ENCODE measurements at places on chromosomes 7 and 10.

- no peak for DNase-seq
These were observed 372.7 kb downstream of the CALN1 start for GRCh38 chr7:72039460-72039859.

DNA sequence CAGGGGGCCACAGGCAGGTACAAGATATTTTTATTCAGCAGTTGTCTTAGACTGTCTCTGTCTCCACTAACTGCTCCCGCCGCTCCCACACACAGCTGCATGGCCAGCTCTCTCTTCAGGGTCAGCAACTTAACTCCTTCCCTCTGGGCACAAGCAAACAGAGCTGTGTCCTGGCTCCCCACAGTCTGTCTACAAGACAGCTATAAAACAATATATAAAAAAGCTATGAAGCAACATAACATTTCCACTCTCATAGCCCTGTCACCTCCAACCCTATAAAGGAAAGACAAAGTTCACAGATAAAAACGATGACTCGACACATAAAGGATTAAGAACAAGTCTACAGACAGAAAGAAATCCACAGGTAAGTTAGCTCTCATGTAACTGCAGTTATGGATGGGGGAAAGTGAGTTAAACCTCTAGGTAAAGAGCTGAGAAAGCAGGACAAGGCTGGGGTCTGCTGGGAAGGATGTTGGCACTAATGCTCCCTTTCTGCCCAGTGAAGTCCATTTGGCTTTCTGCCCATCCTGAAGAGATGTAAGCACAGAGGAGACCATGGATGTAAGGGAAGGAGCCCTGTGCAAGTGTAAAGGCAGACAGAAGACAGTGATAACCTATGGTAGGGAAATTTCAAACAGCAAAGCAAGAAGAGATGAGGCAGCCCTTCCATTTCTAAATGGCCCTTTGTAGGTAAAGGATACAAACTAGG lies 27.0 kb downstream of the RAPGEF5 start:
- no peak for DNase-seq

- no peak for DNase-seq
These were observed 35.4 kb downstream of the CTTNBP2 start for GRCh38 chr7:117837841-117838240.

DNA sequence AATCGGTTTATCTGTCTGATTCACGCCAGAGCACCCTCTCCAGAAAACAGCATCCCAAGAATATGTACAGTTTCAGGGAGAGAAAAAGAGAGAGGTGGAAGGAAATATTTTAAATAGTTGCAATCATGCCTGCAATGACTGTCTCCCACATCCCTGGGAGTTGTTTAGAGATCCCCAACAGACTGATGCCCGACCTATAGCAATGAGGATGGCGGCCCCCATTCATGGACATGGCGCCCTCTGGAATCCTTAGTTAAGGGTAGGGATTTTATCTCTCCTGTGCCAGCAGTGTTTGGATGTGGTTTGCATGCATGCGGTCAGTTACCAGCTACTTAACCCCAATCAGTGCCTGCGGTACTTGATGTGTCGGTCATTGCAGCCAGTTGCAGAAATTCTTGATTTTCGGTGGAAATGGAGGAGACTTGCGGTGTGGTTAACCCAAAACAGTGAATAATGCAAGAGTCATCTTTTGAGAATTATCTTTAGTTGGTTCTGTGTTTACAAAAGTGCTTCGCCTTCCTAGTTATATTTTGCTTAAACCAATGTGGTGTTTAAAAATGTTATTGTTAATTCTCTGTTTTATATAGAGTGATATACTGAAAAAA lies 186.0 kb upstream of the TCF7L2 start:
- DNase-seq, result no peak

DNA sequence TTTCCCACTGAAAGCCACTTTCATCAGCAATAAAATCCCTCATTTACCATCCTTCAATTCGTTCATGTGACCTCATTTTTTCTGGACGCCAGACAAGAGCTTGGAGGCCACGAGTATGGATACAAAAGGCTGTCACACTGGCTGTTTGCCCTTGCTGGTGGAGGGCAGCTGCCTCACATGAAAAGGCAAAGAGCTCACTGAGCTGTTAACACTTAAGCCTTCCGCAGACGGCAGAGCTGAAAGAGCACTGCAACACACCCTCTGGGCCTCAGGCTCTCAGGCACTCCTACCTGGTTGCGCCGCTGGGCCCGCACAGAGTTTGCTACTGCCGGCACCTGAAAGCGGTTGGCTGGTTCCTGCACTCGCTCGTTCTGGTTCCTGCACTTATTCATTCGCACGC lies 193.5 kb downstream of the CFTR start:
- no peak for DNase-seq

GRCh38 chr7:36287371-36288241 lies 102.1 kb upstream of the ANLN start:
- DNase-seq, result no peak

- DNase-seq, result no peak
These were observed 36.4 kb downstream of the FAM204A start for GRCh38 chr10:118305730-118306129.

DNA sequence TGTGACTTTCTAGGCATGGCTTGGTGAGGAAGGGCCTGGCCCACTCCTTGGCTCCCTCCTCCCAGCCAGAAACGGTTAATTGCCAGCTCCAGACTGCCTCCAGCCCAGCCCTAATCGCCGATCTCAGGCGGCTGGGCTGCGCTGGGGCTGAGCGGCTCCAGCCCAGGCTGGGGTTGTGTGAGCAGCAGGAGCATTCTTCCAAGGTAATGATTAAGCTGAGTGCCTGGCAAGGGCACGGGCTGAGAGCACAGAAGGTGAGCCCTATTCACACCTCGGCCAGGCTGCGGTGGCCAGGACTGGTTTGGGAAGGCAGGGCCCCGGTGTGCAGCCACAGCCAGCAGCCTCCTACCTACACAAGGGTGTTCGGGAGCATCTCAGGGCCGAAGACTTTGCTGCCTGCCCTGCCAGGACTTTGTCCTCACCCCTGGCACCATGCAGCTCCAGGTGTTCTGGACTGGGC lies at the start of gene TMEM72:
TMEM72 (plus strand) TSS at position 257 of the 460 bp plus-strand sequence; CDS start at position 433, 176 bp downstream.
- DNase-seq, result no peak

- DNase-seq, result no peak
These were observed 71.1 kb upstream of the KAT6B start for GRCh38 chr10:74755273-74755672.

- DNase-seq, result no peak
These were observed 1031.7 kb downstream of the LRMDA start for GRCh38 chr10:76463111-76463510.

DNA sequence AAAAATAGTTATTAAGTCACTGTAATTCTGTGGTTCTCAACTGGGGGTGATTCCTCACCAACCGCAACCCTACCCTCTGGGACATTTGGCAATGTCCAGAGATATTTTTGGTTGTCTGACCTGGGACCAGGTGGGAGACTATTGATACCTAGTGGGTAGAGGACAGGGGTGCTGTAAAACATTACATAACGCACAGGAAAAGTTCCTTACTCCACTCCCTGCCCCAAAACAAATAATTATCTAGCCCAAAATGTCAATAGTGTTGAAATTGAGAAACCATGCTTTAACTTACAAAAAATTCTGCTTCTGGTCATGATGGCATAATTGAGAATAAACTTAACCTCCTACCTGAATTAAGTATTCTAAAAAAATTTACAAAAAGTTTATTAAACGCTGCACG lies 177.7 kb upstream of the FEZF1 start:
- DNase-seq, result no peak

DNA sequence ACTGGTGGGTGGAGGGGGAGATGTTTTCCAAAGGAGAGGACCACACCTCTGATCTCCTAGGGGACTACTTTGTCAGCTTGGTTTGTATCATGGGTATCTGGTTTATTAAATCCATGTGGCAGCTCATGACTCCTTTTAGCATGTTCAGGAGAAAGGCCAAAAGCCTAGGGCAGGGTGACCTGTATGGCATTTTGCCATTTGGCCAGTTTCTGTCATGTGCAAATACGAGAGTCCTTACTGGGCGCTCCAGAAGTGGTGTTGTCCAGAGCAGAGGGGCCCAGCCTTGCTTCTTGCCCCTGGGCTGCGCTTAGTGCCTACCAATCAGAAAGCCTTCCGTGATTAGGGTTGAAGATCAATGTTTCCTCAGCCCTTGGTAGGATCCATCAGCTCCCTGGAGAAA lies 31.0 kb downstream of the ADRA2A start:
- no peak for DNase-seq

GRCh38 chr10:90205340-90205739 lies 503.9 kb downstream of the KIF20B start:
- DNase-seq, result no peak

- DNase-seq, result no peak
These were observed 39.7 kb downstream of the KDM7A start for GRCh38 chr7:140137078-140137477.

GRCh38 chr10:102438374-102438773 lies 6.0 kb upstream of the CUEDC2 start:
- no peak for DNase-seq

DNA sequence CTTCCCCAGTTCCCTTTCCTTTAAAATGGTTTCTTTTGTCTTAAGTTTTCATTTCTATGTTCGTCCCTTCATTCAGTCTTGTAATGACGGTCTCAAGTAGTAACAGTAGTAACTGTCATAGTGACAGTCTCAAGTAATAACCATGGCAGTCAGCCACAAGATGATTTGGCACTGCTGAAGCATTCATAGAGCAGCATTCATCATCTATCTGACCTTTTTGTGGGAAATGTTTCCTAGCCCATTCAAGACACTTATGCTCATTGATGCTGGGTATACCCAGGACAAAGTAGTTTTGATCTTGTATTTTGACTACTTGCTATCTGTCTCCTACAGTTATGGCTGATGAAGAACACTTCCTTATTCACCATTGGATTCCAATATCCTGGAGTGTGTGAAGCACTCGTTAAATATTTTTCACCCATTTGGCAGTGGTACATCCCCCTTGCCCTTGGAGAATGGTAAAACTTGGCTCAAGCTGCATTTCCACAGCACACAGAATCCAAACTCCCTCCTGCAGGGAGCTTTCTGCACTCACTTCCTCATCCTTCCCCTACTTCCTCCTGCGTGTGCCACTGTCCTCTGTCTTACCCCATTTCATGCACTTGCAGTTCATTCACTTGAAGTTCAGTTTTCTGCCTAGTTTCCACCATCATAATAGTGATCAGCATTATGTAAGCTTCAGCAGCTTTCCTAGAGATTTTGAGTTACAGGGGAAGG lies 19.0 kb downstream of the GIMAP4 start:
- DNase-seq, result no peak

DNA sequence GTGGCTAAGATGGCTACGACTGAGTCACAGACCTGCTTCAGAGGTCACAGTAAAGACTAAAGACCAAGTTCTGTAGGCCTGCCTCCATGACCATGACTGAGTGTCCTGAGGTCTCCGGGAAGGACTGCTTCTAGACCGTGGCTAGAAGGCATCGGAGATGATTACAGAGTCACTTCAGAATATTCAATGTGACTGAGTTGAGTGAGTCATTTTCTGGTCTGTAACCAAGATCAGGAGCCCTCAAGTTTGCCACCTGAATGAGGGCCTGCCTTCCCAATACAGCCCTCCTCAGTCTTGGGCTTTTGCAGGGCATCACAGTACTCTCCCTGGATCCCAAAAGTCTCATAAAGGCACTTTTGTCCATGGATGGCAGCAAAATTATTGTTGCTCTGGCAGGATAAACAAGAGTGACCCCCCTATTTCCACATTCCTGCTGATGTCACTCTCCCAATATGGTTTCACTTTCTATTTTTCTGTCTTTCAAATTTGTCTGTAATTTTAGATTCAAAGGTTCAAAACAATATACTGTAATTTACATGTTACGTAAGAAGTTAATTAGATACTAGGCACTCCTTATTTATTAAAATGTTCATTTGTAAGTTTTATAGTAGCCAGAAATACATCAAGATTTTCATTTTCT lies 47.7 kb upstream of the ZNF92 start:
- DNase-seq, result no peak

- DNase-seq, result no peak
These were observed 94.1 kb downstream of the PFKFB3 start for GRCh38 chr10:6296828-6297251.

DNA sequence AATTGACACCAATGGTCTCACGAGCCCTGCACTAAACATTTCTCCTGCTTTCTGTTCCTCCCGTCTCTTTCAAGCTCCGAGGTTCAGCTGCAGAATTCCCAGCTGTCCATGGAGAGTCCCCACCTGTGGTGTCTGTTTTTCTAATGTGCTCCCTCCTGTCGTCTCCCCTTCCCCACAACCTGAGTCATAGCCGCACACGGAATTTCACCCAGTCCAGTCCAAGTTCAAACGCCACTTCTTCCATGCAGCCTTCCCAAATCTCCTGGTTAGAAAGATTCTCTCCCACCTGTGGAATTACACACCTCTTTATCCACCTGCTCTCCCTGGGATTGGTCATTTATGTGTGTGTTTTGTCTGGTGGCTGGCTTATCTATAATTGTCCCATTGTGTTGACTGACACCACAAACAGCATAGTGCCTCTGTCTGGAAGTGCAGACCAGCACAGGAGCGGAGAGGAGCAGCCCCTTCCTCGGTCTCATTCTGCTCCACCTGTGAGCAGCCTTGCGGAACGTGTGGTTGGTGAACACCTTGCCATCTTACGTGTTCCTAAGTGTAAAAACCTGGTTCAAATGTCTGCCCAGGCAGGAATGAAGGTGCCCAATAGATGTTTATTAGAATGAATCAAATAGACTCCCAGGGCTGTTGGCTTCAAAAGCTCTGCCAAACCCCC lies 3.3 kb upstream of the DIP2C start:
- DNase-seq, result no peak

GRCh38 chr7:53437336-53437735 lies 401.9 kb downstream of the POM121L12 start:
- DNase-seq, result no peak

GRCh38 chr7:142739923-142740492 lies 9.3 kb upstream of the PRSS1 start:
- no peak for DNase-seq

GRCh38 chr7:140568021-140568813 lies 72.4 kb downstream of the DENND2A start:
- DNase-seq, result no peak

DNA sequence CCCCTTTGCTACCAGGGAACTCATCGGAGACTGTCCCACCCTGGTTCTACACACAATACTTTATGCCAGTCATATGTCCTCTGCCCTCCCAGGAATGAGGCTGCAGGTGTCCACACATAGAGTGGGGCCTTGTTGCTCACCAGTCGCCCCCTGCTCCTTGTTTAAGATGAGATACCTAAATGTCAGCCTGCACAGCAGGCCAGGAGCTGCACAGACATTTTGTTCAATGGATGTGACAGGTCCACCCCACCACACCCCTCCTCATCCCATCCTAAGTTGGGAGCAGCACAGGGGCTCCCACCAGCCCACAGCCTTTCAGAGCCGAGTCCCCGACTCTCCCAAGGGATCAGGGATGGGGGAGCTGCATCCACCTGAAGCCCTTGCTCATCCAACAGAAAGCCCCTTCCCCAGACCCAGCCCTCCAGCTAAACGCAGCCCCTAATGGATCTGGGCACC lies 6.2 kb upstream of the GRID1 start:
- DNase-seq, result no peak

GRCh38 chr7:47506382-47507339 lies 75.2 kb downstream of the TNS3 start:
- no peak for DNase-seq

DNA sequence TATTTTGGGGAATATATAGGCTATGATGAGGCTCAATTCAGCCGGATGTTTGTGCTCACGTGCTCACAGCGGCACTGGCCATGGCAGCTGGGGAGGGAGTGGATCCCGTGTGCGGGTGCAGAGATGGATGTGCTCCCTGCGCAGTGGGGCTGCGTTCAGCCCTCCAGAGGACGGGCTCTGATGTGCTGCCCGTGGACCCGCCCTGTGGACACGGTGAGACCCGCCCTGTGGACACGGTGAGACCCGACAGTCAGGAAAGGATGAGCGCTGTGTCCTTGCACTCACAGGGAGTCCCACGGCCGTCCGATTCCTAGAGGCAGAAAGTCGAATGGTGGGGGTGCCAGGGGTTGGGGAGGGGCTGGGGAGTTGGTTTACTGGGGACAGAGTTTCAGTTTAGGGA lies 89.0 kb downstream of the DNAJB6 start:
- no peak for DNase-seq

Data from NCI-H460 (cell line).